ENCODE measurements at places on chromosomes 12 and 14.

DNA sequence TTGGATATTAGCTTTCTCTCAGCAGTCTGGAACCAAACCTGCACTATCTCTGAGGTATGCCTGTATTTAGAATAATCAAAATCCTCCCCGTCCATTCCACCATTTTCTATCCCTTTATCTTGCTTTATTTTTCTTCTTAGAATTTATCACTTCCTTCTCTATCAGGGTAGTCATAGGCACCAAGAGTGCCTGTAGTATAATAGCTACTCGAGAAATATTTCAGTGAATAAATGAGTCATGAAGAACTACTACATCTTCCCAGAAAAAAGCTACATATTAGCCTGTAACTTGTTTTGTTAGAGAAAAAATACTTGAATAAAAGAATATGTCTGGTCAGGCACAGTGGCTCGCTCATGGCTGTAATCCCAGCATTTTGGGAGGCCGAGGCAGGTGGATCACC lies 4.3 kb downstream of the SLC2A14 start:
- DNase-seq = no peak

GRCh38 chr12:34406228-34406995 lies 384.1 kb downstream of the ALG10 start:
- peak; percentile 69 for DNase-seq

- DNase-seq = no peak
Measured at GRCh38 chr14:58716706-58717105, 78.9 kb downstream of the DACT1 start.

- DNase-seq = no peak
Measured at GRCh38 chr14:105195522-105196264, 14.6 kb upstream of the NUDT14 start.

DNA sequence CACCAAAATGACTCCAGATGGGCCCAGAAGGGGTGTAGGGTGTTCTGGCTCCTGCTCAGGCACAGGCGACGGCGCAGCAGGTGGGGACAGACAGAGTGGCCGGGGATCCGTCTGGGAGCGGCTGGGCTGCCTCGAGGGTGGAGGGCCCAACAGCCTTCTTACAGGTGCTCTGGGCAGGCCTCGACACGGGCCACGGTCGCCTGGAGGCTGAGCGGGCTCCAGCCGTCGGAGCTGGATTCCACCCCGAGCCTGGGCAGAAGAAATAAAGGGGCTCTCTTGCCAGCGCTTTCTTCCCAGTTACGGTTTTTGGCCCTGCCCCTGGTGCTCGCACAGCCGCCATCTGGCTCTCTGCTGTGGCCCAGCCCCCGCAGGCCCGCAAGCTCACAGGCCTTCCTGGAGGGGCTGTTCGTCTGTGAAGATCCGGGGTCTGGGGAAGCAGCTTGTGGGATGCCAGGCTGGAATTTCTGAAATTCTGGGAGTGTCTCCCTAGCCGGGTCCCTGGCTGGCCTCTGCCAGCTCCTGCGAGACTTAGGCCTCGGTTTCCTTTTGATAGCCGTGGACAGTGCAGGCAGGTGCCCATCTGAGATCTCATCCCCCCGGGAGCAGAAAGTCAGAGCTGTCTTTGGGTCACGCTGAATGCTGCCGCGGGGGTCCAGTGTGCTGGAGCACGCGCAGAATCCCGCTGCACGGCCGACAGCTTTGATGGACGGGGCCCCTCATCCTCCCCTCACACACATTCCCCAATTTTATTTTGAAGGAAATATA lies 122.7 kb downstream of the PAPOLA start:
- peak; percentile 86 for DNase-seq

- DNase-seq = peak; percentile 87
Measured at GRCh38 chr12:131380965-131381705, 329.8 kb upstream of the SFSWAP start.

DNA sequence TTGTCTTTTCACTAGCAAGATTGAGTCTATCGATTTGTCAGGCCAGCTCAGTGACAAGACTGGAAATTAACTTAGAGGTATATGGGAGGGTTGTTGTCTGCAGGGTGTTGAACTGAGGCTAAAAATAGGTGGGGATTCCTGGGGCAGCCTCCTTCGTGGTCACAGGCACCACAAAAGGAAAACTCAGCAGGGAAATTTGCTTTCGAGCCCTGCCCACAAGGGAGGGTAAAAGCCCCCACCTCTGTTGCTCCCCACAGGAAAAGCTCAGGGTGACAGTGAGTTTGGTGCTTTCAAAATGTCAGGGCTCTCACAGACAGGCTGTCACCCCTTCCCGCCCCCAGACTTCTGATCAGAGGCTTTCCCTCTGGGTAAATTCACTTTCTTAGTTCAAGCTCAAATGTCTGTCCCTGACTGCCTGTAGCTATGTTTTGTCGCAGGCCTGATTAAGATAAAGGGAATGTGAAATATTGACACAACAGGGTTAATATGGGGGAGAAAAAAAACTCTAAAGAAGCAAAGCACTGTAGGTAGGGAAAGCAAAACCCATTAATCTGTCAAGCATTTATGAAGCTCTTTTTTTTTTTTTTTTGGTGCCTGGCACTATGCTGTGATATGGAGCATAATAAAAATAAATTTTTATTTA lies 11.7 kb upstream of the NFKBIA start:
- no peak for DNase-seq

GRCh38 chr14:40850191-40850590 lies 756.5 kb upstream of the LRFN5 start:
- DNase-seq = no peak

DNA sequence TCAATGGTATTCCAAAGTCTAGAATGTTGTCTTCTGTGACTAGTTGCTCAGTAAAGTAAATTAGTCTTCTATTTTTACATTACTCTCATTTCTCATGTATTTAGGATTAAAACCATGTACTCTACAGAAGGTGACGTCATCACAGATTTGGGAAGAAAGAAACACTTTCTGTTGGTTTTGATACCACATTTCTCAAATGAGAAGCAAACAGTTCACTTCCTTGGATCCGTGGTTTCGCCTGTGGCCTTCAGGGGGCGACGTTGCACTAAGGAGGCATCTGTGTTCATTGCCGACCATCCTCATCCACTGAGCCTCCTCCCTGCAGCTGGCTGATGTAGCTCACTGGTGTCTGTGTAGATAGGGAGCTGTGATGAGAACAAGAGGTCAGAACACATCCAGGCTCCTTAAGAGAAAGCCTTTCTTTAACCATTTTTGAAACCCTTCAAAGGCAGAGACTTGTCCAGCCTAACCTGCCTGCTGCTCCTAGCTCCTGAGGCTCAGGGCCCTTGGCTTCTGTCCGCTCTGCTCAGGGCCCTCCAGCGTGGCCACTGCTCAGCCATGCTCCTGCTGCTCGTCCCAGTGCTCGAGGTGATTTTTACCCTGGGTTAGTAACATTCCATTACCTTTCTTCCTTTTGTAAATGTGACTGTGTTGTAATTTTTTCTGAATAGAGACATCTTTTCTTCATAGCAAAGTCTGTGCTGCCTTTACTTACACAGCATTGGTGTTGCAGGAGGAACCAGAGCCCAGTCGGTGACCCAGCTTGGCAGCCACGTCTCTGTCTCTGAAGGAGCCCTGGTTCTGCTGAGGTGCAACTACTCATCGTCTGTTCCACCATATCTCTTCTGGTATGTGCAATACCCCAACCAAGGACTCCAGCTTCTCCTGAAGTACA lies 220.6 kb upstream of the OR4E1 start:
- DNase-seq = no peak

GRCh38 chr12:25903603-25904245 lies 54.8 kb upstream of the RASSF8 start:
- no peak for DNase-seq

DNA sequence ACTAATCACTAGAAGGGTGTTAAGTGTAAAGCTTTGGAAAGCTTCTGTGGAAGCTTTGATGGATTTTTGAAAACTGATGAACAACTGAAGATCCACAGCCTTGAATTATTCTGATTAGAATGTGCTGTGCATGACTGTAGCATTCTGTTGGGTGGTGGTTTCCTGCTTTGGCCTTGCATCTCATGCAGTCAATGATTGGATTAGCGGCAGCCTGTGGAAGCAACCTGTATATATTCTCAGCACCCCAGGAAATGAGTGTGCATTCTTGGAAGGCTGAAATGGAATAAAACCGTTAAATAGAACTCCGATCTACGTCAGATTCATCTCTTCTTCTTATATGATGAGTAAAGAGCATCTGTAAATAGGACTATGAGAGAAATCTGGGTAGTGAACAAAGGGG lies 120.2 kb downstream of the SLC16A7 start:
- no peak for DNase-seq

Data from mesenteric fat pad (tissue), 1 donor.